MG63 (cell line): ENCODE measurements at places on chromosomes 6 and 20.
A peak's percentile ranks its signal among the peaks of the same experiment; 100 is the strongest.

DNA sequence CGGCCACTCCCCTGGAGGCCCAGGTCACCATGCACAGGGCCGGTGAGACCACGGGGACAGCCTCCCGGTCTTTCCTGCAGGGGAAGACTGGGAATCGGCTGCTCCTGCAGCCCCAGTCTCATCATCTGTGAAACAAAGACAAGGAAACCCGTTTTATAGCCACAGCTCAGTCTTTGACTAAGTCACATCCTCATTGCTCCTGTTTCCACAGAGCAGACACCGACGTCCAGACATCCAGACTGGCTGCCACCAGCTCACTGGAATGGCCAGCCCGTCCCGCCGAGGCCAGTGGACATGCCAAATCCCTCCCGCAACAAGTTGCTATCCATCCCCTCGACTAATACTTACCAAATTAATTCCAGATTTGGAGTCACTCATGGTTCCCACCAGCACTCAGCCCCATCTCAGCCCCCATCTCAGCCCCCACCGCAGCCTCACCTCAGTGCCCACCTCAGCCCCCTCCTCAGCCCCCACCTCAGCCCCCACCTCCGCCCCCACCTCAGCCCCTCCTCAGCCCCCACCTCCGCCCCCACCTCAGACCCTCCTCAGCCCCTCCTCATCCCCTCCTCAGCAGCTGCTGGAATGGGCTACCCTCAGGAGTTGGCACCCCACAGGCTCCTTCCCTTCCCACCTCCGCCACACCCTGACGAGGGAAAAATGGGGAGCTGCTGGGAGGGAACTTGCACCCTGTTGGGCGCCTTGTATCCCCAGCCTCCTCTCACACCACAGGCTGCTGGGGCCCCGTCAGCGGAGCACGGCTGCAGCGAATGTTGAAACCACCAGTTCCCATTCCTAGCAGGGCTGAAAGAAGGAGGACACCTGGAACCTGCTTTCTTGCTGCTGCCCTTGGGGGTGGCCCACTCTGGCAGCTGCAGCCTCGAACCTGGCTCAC lies 48.7 kb downstream of the YTHDF1 start:
- no peak for DNase-seq

DNA sequence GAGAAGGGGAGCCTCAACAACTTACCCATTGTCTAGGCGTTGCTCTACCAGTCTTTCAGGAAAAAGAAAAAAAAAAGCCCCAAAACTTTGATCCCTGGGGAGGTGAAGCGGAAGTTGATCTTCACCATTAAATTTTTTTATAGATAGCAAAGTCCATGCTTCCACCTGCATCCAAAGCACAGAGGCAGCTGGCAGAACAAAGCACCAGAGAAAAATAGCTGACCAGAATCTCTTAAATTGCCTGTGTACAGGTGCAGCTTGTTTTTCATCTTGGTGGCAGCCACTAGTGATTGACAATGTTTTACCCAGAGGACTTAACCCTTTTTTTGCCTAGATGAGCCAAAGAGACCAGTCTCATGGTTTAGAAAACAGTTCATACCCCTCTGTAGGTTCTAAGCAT lies 86.0 kb downstream of the MYB start:
- DNase-seq = no peak

GRCh38 chr6:16725145-16725864 lies 36.0 kb downstream of the ATXN1 start:
- no peak for DNase-seq

- DNase-seq = peak; percentile 29
Measured at GRCh38 chr20:3753098-3753497, 14.5 kb downstream of the ADISSP start.

DNA sequence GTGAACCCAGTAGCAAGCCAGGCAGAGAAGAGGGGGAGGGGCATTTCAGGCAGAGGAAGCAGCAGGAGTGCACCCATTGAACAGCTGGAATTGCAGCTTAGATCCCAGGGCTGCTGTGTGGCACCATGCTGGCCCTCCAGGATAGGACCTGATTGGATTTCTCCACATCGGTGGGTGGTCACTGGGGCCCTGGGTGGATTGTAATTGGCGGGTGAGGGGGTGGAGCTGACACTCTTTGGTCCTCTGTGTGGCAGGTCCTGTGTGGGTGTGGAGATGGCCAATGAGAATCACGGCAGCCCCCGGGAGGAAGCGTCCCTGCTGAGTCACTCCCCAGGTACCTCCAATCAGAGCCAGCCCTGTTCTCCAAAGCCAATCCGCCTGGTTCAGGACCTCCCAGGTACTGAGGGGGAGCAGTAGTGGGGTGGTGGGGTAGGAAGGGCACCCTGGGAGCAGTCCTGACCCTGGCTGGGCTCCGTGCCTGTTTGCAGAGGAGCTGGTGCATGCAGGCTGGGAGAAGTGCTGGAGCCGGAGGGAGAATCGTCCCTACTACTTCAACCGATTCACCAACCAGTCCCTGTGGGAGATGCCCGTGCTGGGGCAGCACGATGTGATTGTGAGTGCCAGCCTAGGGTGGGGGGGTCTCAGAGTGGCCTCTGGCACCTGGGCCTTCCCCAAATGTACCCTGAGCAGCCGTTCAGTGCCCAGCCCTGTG lies 4.4 kb downstream of the PCIF1 start:
- no peak for DNase-seq

DNA sequence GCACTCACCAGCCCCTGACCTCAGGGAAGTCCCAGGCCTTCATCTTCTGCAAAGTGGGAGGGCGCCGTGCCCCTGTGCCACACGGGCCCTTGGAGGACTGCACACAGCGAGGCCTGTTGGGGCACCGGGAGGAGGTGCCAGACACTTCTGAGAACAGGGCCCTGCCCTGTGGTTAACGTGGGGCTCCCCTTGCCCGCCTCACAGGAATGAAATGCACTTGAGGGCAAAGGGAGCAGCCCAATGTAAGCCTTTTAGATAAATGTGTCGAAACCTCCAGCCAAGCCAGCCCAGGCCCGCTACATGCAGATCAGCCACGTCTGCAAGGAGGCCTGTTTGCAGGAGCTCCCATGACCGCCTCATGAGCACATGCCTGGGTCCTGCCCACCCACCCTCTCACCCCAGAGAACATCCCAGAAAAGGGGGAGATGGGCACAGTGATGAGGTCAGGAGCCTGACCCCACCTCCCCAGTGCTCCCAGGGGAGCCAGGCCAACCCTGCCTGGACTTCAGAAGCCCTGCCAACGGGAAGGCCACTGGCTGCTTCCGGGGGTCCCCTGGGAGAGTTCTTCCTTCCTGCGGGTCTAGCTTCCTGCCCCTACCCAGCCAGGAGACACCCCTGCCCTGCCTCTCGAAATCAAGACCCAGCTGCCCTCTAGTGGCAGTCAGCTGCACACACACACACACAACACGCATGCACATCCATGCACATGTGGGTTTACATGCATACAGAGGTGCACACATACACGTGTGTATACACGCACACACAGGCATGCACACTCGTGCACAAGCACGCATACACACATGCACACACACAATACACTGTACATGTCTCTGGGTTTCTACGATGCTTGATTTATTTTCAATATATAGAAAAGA lies 178.7 kb downstream of the TAF4 start:
- peak; percentile 31 for DNase-seq

DNA sequence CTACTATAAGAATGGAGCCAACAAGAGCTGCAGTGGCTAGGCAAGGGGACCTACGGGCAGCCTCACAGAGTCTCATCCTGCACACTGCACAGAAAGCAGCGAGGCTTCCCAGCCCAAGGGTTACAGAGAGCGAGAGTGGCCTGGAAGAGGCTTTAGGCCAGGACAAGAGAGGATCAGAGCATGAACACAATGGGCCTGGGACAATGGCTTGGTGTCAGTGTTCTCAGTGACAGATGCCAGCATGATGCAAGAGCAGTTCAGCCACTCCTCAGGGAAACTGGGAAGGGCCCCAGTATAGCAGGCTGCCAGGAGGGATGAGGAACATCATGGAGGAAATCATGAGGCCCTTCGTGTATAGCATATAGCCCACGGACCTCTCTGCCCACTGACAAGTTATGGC lies 108.0 kb downstream of the NUS1 start:
- no peak for DNase-seq

GRCh38 chr6:27452496-27452897 lies 20.4 kb downstream of the ZNF184 start:
- DNase-seq = no peak

GRCh38 chr6:160520043-160520904 lies 143.8 kb downstream of the LPA start:
- DNase-seq = peak; percentile 60

GRCh38 chr20:40481337-40481736 lies 207.7 kb downstream of the MAFB start:
- no peak for DNase-seq

- peak; percentile 75 for DNase-seq
Measured at GRCh38 chr6:164085091-164086075, 670.9 kb downstream of the QKI start.

DNA sequence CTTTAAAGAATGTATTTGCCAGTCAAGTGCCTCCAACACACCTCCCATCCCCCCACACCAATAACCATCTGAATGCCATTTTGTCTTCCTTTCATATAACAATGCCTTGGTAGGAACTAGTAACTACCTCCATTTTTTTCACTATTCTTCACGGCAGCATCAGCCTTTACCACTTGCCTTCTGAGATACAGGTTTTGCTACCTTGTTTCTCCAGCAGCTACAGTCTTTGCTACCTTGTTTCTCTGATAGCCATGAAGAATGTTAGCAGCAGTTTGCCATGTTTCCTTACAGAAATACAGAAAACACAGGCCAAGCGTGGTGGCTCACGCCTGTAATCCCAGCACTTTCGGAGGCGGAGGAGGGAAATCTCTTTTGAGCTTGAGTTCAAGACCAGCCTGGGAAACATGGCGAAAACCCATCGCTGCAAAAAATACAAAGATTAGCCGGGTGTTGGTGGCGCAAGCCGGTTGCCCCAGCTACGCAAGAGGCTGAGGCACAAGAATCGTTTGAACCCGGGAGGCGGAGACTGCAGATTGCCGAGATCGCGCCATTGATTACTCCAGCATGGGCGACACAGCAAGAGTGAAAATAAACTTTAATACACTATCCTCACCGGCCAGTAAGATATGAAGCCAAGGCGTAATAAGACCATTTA lies 100.9 kb downstream of the HFE start:
- DNase-seq = peak; percentile 41

DNA sequence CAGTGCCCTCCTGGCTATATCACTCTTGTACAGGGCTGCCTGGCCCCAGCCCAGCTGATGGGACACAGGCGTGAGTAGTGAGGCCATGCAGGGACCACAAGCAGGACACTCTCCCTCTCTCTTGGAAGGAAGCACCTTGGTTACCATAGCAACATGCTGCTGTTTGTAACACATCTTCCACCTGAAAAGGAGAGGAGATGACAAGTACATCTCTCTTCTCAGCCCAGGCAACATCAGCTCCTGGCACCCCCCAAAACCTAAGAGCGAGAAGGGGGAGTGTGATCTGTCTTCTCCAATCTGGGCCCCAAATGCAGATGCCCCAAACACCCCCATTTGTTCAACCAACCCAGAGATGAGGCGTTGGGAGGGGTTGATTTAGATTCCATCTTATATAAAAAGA lies 49.9 kb downstream of the KCNB1 start:
- DNase-seq = no peak

- DNase-seq = no peak
Measured at GRCh38 chr20:58642441-58642840, 8.6 kb upstream of the STX16 start.

DNA sequence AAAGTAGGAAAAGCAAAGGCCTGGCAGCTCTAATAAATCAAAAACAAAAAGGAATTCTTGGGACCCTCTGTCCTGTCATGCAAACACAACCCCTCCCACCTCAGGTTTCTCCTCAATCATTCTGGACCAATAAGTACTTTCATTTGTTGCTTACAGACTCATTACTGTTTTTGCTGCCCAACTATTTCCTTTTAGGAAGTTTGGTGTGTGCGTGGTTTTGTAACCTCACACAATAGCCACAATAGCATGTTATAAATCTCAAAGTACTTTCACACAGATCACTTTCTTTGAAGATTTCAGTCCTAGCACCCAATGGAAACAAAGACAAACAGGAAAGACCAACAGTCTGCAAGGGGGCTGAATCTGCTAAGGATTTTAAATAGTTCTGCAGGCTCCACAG lies 4.5 kb downstream of the MRPL14 start:
- no peak for DNase-seq

- no peak for DNase-seq
Measured at GRCh38 chr20:20017844-20018185, 653 bp downstream of the NAA20 start.

DNA sequence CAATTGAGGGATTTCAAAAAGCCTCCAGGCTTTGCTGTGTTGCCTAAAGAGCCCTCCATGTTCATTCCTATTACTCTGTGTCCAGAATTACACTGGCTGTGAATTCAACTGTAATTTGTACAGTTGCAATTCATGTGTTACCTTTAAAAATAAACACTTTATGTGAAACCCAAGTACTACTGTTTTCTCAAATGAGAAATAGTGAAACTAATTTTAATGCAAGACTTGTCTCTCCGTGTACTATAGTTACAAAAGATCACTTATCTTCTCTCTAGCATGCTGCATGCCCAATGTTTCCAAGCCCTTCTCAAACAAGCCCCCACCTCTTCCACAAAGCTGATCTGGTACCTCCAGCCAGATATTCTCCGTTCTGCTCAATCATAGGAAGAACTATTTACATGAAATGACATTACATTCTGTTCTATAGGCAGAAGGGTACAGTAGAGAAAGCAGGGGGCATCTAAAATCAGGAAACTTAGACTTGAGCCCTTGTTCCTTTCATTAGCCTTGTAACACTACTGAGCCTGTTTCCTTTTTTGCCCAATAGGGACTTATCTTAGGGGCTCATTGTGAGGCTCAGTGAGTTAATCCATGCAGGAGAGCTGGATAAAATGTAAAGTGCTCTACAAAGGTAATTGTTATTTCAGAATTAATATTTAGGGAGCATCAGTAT lies 12.3 kb upstream of the COL9A1 start:
- no peak for DNase-seq

GRCh38 chr20:33262658-33263065 lies 20.4 kb upstream of the BPIFB1 start:
- DNase-seq = peak; percentile 41

DNA sequence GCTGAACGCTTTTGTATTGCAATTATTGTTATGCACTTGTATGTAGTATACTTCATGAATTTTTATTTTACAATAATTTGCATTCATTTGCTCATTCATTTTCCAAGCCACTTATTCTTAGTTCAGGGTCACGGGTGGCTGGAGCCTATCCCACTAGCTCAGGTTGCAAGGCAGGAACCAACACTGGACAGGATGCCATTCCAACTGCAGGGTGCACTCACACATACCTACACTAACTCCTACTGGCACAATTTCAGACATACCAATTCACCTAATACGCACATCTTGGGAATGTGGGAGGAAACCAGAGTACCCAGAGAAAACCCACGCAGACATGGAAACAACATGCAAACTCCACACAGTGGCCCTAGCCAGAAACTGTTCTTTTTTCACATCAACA lies 61.8 kb downstream of the LMBRD1 start:
- DNase-seq = no peak

DNA sequence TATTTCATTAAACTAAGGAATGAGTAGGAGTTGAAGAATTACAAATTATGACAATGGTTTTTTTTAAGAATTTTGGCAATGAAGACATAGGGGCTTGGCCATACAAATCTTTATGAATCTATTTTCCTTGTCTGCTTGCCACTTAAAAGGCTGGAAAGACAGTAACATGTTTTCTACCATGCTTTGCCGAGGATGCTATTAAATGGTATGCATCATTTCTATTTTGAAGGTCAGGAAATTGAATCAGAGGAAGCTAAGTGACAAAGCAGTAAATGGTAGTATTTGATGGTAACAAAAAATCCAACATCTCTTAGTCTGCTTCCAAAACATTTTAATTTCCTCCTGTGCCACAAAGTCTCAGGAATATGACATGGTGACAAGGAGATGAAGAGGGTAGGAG lies 287.2 kb downstream of the RFPL4B start:
- no peak for DNase-seq

GRCh38 chr6:111985202-111985731 lies 68.6 kb upstream of the CCN6 start:
- peak; percentile 46 for DNase-seq
